ENCODE measurements at places on chromosomes 13 and 19. TPM values are rescaled to one million over a fixed set of nuclear protein-coding genes. Genes with fewer than 3 reads are reported as not detected.
A peak's percentile ranks its signal among the peaks of the same experiment; 100 is the strongest.

- DNase-seq: peak; percentile 94
Measured at GRCh38 chr19:45643024-45643926, 4.1 kb upstream of the EML2 start.

DNA sequence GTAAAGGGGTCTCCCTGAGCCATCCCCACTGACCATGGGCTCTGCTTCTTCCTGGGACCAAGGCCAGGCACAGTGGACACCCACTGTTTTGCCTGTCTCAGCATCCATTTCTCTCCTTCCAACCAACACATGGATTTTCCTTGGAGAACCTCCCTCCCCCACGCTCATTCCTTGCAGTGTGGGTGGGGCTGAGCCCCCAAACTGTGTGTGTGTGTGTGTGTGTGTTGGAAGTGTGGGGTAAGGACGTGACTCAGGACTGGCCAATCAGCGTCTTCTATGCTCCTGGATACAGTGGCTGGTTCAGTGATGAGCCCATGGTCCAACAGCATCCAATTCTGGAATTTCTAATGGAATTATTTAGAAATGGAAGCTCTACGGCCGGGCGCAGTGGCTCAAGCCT, 18.7 kb downstream of the CEBPA start:
- no peak for DNase-seq

GRCh38 chr19:1040476-1041271, 767 bp downstream of the ABCA7 start:
- DNase-seq: peak; percentile 95

GRCh38 chr19:49570138-49570856, 10.1 kb downstream of the NOSIP start:
- peak; percentile 85 for DNase-seq

The PTH2 gene
- total RNA-seq: not detected

The ZNF837 gene
- total RNA-seq: 1.8 TPM
